Activated T-cell treated with anti-CD3 and anti-CD28 coated beads, Interleukin-2, amount 50 U/mL, for 4 hours (primary cell): ENCODE measurements at places on chromosomes 5 and 9.

DNA sequence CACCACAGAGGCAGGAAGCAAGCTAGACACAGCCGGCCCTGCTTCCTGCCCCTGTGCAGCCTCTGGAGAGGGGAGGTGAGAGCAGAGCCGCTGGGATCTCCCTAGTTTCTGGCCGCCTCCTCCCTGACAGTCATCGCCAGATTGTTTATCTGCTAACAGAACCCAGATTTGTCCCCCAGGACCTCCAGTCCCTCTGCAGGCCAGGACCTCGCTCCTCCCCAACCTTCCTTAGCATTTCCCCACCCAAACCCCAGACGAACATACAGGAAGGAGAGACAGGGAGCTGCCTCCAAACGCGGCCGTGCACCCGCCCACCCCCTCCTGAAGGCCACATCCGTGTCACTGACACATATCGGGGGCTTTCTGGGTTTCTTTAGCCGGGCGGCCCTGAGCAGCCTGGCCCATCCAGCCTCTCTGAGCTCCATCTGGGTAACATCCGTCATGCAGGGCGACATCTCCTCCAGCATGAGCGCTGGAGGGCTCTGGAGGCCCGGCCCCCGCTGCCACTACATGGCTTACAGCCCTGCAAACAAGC is 47.5 kb downstream of the DBH start:
- peak; percentile 53 for DNase-seq

DNA sequence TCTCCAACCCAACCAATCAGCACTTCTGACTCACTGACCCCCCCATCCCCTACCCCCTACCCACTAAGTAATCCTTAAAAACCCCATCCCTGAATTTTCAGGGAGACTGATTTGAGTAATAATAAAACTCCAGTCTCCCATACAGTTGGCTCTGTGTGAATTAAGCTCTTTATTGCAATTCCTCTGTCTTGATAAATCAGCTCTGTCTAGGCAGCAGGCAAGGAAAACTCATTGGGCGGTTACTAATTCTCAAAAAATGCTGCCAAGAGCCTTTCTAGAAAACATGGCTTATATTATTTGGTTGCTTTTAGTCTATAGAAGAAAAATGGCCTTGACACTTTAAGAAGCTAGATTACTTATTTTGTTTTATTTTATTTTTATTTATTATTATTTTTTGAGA is 131.7 kb downstream of the SUSD1 start:
- no peak for DNase-seq

GRCh38 chr9:134612309-134612708 is 29.3 kb upstream of the COL5A1 start:
- no peak for DNase-seq

DNA sequence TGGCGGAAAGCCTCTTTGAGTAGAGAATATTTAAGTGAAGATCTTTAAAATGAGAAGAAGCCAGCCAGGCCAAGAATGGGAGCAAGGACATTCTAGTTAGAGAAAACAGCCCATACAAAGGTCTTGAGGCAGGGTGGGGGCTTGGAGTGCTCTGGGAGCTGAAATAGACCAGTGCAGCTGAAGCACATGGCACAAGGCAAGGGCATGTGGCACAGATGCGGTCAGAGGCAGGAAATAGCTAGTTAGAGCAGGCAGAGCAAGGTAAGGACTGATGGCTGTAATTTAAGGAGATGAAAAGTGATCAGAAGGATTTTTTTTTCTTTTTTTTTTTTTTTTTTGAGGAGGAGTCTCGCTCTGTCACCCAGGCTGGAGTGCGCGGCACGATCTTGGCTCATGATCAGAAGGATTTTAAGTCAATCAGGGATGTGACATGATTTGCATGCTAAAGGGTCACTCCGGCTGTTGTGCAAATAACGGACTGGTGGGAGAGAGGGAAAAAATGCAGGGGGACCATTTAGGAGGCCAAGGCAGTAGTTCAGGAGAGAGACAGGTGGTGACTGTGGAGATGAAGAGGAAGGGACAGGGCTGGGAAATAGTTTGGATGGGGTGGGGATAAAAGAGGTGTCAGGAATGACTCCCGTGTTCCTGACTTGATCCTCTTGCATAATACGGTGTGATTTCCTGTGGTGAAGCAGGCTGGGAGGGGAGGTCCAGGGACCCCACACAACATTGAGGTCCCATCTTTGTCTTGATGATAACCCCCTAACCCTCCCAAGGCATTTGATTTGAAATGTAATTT is 207.6 kb downstream of the HSPA4 start:
- DNase-seq, result no peak

DNA sequence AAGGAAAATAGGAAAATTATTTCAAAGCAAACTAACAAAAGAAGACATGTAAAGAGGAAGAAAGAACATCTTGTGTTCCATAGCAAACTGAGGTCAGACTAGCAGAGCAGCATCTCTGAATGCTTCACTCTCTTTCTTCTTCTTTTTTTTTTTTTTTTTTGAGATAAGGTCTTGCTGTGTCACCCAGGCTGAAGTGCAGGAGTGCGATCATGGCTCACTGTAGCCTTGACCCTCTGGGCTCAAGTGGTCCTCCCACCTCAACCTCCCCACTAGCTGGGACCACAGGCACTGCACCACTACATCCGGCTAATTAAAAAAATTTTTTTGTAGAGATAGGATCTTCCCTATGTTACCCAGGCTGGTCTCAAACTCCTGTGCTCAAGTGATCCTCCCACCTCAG is 36.6 kb downstream of the MELK start:
- DNase-seq, result no peak

GRCh38 chr5:131607903-131608540 is 27.0 kb downstream of the RAPGEF6 start:
- no peak for DNase-seq

DNA sequence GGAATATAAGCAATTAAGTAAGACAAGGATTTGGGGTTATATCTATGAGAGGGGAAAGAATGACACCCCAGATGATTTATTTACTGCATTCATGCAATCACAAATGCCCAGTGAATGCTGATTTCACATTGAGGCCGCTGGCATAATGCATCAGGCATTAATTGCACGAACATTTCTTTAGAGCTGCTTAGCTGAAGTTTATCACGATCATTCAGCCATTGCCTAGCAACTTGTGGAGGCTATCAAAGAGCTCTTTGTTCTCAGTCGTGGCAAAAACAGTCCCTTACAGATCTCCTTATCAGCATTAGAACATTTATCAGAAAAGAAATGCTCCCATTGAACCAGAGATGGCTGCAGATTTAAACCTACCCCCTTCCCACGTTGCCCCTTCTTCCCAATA is 88.7 kb upstream of the PRRC1 start:
- DNase-seq, result no peak

DNA sequence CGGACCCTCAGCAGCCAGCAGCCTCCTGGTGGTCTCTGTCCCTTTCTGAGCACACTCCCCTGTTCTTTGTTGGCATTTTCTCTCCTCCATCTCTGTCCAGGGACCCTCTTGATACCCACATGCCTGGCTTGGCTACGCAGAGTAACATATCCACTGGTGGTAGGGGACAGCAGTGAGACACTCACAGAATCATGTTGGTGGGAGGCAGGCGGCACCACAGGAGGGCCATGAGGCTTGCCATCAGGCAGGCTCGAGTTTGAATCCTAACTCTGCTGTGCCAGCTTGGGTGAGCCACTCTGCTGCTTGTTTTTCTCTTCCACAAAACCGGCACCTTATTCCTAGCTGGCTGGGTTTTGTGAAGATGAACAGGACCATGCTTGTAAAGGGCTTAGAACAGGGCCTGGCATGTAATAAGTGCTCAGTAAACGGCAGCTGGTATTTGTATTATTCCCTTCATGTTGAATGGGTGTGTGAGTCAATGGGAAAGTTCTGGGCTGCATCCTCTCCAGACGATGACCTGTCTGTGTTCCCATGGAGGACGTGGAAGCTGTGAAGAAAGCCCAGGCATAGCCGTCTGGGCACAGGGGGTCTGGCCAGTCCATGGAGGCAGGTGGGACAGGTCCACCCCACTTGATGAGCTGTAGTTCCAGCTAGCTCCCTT is 2.3 kb downstream of the COL27A1 start:
- no peak for DNase-seq

DNA sequence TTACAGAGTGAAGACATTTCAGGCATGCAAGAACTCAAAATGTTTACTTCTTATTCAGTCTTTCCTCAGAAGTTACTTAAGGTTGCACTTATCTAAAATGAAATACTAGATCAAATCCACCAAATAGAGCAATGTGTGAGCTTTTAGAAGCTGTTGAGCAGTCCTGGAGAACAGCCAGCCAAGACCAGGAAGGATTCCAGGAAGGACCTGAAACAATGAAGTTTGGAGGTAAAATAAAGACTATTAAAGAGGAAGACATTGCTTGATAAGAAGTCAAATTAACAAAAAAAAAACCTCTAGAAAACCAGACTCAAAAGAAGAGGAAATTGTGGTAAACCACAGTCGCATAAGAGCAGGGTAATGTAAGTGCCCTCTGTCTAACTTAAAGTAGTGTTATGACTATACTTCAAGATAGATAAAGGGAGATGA is 156.2 kb upstream of the S1PR3 start:
- DNase-seq, result no peak

- no peak for DNase-seq
Observed at GRCh38 chr9:31556667-31557463, 827.6 kb upstream of the ACO1 start.

DNA sequence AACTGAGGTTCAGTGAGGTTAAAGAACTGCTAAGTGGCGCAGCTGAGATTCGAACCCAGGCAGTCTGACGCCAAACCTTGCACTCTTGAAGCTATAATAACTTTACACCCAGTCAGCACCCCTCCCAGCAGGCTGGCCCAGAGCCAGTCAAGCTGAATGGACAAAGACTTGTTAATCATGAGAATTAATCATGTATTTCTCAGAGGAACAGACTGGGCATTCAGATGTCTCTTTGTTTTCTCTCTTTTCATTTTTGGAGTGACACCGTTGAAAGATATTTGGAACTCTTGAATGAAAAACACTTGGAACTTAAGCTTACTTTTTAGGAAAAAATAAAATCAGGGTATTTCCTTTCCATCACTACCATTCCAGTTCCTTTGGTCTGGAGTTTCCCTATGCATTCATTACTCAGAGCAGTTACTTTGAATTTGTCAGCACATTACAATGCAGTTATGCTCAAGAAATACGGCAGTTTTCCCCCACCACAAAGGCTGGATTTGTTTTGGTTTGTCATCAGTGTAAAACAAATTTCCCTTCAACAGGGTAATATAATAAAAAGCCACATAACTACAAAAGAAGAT is 22.6 kb upstream of the MAMDC2 start:
- DNase-seq, result no peak

DNA sequence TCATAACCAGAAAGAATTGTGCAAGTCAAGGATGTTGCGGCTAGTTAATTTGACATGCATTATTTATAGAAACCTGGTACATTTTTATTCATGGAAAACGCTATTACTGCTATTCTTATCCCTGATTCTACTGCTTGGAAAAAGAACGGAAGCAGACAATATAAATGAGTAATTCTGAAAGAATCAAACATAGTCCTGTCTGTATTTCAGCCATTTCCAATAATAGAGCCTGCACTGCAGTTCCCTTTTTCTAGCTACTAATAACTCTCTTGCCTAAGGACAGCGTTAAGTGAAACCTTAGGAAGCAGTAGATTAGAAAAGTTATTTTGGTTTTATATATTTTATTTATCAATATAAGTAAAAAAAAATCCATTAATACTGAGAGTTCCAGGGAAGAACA is 414.9 kb downstream of the CYLC2 start:
- no peak for DNase-seq

- no peak for DNase-seq
Observed at GRCh38 chr5:101687349-101687985, 608.6 kb downstream of the SLCO4C1 start.

- no peak for DNase-seq
Observed at GRCh38 chr5:125396462-125396861, 650.0 kb upstream of the ZNF608 start.

- DNase-seq, result no peak
Observed at GRCh38 chr9:20580673-20581072, 41.6 kb downstream of the MLLT3 start.
